ENCODE measurements at places on chromosomes 5 and 9.

- no peak for DNase-seq
Measured at GRCh38 chr9:107637421-107638420, 148.2 kb upstream of the KLF4 start.

DNA sequence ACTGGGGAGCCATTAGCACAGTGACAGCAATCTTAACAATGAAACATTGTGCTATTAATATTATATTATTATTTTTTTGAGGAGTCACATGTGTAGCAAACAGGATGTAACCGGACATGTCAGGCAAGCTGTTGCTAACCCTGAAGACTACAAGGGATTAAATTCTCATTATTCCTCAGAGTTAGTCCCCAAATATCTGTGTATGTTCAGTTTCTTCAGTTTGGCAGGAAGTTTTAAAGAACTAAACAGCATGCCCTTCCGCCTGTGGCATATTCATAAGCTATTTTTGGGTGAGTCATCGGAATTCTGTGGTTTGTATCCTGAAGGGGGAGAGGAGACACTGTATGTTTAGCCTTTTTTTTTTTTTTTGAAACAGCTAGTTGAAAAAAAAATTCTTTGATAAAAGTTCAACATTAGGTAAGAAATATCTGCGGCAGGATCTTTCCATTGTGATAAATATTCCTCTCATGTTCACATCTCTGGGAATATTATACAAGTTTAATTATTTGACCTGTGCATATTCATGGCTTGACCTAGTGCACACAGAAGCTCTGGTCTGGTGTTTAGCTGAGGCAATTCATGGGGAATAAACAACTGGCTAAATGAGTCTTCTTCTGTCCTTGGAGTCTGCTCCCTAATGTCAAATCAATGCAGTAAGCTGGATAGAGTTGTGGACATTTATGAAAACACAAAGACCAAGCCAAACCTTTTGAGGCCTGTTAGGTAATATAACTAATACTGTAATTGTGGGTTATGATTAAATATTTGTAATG is 202.7 kb upstream of the CDKN2B start:
- no peak for DNase-seq

GRCh38 chr9:133532937-133533668 is 1.4 kb upstream of the ADAMTSL2 start:
- DNase-seq: peak; percentile 22

GRCh38 chr5:9059920-9060691 is 485.8 kb downstream of the SEMA5A start:
- DNase-seq: no peak

DNA sequence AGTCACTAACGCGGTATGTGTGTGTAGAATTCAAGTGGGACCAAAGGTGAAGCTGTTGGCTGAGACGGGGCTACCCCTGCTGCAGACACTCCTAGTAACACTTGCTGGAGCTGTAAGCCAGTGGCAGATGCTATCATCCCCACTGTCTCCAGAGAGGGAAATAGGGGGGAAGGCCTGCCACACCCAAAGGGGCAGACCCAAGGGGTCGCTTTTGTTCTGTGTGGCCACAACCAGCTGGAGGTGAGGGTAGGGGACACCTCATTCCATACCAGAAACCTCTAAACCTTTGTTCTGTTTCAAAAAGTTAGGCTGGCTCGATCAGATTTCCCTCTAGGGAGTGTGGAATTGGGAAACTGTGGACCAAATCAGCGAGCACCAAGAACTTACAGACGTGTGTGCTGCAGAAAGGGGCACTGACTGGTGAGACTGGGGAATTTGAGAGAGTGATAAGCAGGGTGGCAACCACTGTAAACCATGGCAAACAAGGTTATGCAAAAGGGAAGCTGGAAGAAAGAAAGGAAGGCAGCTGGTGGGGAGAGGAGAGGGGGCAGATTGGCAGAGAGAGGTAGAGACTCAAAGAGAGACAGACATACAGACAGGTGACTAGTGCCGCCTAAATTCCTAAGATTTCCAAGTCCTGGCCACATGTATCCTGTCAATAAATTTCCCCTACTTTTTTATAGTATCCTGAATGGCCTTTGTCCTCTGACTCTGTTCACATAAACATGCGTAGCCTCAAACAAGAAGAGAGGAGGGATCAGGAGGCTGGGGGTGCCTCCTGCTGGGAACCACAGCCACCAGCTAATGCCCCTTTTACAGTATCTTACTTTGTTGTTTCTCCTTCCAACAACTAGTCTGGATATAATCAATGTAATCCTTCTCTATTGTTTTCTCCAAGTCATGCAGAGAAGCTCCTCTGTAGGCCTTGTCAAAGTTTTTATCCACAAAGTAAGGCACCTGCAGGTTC is 15.6 kb upstream of the SPATA24 start:
- DNase-seq: no peak

GRCh38 chr9:87557996-87558395 is 60.3 kb downstream of the DAPK1 start:
- DNase-seq: no peak

GRCh38 chr5:144547098-144547499 is 376.4 kb downstream of the KCTD16 start:
- no peak for DNase-seq

DNA sequence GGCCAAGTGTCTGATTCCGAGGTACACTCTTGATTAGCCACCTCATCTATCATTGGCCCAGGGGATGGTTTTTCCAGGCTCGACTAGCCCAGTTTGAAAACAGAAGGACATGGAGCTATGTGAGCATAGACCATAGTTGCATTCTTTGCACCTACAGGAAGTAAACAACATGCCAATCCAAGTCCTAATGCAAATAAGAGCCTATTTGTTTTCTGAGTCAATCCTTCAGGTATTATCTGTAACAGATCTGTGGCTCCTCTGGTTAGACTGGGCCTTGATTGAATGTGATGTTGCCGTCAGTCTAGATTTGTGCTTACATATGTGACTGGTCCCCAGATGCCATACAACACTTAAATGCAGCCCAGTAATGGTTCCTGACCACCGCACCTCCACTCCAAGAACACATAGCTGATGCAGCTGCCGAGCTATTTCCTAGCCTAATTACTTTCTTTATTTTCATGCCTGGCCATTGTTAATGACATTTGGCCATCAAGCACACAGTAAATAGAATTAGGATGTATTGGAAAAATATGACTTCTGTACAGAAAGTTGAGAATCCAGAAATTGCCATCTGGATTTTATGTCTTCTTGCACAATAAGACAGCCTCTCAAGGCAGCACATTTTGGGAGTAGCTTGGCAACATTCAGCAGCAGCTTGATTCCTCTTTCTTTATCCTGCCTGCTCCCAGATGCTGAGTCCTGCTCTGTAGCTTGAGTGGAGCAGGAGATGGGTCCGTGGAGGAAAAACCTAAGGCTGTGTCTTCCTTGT is 29.5 kb upstream of the ARHGAP26 start:
- no peak for DNase-seq

DNA sequence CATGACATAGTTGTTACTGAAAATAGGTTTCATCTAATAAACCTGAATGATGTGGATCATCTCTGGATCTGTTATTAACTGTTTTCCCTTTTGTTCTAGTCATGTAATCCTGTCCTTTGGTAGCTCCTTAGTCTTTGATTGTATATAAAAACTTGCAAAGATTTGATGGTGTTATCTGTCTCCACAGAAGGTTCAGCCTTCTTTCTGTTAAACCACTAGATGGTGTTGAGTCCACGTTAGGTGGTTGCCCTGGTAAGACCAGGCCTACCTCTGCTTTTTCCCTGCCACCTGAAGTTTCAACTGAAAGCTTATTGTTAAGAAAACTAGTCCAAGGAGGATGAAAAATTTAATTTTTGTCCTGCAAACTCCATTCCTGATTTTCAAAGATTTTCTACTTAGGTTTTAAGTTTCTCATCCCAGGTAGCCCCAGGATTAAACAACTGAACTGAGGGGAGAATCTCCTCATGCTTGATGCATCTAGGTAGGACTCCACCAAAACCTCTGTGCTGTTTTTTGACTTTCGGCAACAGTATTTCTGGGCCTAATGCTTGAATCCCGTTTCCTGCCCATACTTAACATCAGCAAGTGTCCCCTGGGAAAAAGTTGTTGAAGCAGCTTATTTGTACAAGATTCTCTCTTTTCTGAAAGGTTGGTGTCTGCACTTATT is 68.5 kb downstream of the RICTOR start:
- no peak for DNase-seq

GRCh38 chr9:114304416-114305188 is 18.3 kb upstream of the ORM1 start:
- DNase-seq: no peak

DNA sequence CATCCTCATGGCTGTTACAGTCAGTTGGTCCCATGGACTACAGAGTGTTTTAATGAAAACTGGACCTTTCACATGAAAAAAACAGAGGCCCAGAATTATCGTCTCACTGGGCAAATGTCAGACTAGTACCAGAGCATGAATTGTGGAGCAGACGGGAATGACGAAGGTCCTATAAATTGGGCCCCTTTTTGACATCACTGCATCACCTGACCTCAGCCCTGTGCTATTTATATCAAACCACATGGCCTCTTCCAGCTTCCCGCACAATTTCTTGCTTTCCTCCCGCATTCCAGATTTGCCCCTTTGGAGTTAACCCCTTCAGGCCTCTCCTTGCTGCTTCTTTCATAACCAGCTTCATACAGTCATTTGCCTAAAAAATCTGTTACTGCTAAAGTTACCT is 301.7 kb downstream of the ATPSCKMT start:
- DNase-seq: no peak

GRCh38 chr5:132300577-132301343 is 6.6 kb downstream of the SLC22A4 start:
- no peak for DNase-seq

GRCh38 chr5:143191720-143192119 is 211.8 kb downstream of the NR3C1 start:
- no peak for DNase-seq

- DNase-seq: peak; percentile 15
Measured at GRCh38 chr5:168881427-168882149, 302.4 kb upstream of the PANK3 start.

- no peak for DNase-seq
Measured at GRCh38 chr5:145118127-145118526, 717.0 kb downstream of the PRELID2 start.

- no peak for DNase-seq
Measured at GRCh38 chr5:11854936-11855335, 49.3 kb downstream of the CTNND2 start.

DNA sequence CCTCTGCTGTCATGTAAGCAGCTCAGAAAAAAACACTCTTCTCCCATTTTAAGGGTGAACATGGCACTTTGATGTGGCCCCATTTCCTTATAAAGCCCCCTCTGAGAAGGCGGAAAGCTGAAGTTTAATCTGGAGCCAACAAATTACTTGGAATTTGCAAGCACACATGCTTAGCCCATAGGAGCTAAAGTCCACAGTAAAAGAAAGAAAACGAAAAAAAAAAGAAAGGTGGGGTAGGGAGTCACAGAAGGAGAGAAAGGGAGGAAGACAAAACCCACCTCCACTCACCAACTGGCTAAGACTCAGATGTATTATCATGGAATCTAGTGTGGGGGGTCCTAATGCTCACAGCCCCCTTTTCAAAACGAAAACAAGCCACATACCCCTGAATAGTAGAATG is 30.4 kb downstream of the PRRX2 start:
- DNase-seq: no peak
